ENCODE measurements at places on chromosomes 7 and 10. TPM values are rescaled to one million over a fixed set of nuclear protein-coding genes. Genes with fewer than 3 reads are reported as not detected.

GRCh38 chr7:149816267-149816751 is 21.9 kb upstream of the ZNF862 start:
- no peak overlapping the region for H3K27ac ChIP-seq
- H3K27me3 ChIP-seq, result peaks cover 4% of the 10 kb centered on the region
- no peaks in the 10 kb centered on the region for H3K4me1 ChIP-seq
- H3K4me3 ChIP-seq, result no peak overlapping the region
- DNase-seq, result no peak
- H3K36me3 ChIP-seq, result no peaks in the 10 kb centered on the region

DNA sequence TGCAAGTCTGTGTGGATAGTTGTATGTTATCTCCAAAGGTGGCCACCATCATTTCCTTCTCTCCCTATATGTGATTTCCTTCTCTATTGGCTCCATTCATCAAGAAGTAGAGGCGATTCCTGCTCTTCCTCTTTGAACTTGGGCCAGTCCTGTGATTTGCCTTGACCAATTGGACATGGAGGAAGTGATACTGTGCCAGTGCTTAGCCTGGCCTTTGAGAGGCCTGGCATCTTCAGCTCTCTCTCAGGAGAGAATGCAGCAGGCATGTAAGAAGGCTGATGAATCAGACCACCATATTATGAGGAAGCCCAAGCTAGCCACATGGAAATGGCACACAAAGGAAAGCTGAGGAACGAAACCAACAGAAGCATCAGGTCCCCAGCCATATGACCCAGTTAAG is 195.0 kb upstream of the SVIL start:
- peaks cover 1% of the 10 kb centered on the region for H3K27me3 ChIP-seq
- H3K27ac ChIP-seq, result no peak overlapping the region
- H3K4me1 ChIP-seq, result peaks cover 2% of the 10 kb centered on the region

- H3K4me1 ChIP-seq, result peaks cover 5% of the 10 kb centered on the region
- no peak overlapping the region for H3K4me3 ChIP-seq
Measured at GRCh38 chr10:132500781-132501415, 36.7 kb upstream of the INPP5A start.

DNA sequence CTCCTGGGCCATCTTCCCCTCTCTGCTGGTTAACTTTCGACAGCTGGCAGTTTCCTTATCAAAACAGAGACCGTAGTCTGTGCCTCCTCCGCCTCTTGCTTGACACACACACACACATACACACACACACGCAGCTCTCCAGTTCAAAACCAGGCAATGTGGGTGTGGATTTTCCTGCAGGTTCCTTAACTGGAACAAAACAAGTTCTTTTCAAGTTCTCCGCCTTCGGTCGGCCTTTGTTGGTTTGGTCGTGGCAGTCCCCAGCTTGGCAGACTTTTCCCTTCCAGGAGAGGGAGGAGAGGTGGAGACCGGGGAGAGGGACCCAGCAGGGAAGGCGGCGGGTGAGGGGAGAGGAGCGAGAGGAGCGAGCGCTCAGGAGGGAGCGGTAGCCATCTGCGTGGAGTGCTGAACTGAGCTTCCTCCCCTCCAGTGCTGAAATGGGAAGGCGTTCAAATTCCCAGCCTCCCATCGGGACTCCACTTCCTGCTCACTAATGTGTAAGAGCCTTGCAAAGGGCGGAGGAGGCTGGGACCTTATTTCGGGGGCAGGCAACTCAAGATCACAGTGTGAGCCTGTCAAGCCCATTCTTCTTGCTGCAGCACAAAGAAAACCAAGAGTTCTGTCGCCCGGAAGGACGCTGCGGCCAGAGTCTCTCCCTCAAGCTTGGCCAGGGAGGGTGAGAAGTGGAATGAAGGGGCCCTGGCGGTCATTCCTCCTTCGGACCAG is 120.6 kb downstream of the PRPF18 start:
- H3K27ac ChIP-seq, result peak overlapping the region; percentile 85

- peaks cover 2% of the 10 kb centered on the region for H3K27me3 ChIP-seq
- H3K27ac ChIP-seq, result no peak overlapping the region
- H3K4me1 ChIP-seq, result peaks cover 2% of the 10 kb centered on the region
- H3K36me3 ChIP-seq, result peaks cover 3% of the 10 kb centered on the region
- DNase-seq, result no peak
Measured at GRCh38 chr10:127523476-127523875, 25.6 kb upstream of the NPS start.

GRCh38 chr7:126940723-126941307 is 311.9 kb downstream of the GRM8 start:
- H3K36me3 ChIP-seq, result no peaks in the 10 kb centered on the region
- peaks cover 5% of the 10 kb centered on the region for H3K4me1 ChIP-seq
- no peak overlapping the region for H3K27ac ChIP-seq
- H3K27me3 ChIP-seq, result no peaks in the 10 kb centered on the region
- no peak overlapping the region for H3K4me3 ChIP-seq
- no peak for DNase-seq

Gene MBLAC1
- total RNA-seq, result 3.3 TPM

Gene TMEM229A
- total RNA-seq, result not detected

Gene GPR22
- not detected for total RNA-seq

Data from glutamatergic neuron (in vitro differentiated cells).